ENCODE measurements at places on chromosomes 5 and 9.

GRCh38 chr5:180346358-180346757 lies 6.8 kb downstream of the GFPT2 start:
- DNase-seq, result no peak

GRCh38 chr9:134190232-134191121 lies 26.1 kb upstream of the RNU6ATAC start:
- DNase-seq, result no peak

DNA sequence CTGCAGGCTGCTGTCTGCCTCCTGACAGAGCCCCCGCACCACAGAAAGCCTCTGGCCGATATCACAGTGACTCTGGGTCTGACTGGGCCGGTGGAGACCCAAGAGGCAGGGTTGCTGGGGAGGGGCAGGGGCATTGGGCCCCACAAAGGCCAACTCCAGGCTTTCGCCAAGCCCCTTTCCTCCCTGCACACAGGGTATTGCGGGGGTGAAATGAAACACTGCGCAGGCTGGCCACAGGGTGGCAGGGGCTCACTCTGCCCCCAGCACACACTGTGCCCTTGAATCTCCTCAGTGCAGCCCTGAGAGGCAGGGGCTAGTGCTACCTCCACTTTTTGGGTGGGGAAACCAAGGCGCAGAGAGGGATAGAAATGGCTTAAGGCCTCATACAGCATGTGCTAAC lies 44.6 kb downstream of the BARX1 start:
- no peak for DNase-seq

DNA sequence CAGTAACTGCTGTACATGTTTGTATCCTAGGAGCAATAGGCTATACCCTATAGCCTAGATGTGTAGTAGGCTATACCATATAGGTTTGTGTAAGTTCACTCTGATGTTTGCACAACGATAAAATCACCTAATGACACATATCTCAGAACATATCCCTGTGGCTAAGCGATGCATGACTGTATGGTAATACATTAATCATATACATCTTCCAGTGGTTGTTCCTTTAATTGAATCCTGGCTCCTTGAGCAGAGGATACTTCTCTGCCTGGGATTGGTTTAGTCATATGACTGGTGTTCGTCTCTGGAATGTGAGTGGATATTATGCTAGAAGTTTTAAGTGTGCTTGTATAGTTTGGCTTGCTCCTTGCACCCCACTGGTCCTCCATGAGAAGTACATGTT lies 425.8 kb downstream of the MAN2A1 start:
- no peak for DNase-seq

GRCh38 chr5:138504799-138505198 lies 38.2 kb downstream of the ETF1 start:
- no peak for DNase-seq

DNA sequence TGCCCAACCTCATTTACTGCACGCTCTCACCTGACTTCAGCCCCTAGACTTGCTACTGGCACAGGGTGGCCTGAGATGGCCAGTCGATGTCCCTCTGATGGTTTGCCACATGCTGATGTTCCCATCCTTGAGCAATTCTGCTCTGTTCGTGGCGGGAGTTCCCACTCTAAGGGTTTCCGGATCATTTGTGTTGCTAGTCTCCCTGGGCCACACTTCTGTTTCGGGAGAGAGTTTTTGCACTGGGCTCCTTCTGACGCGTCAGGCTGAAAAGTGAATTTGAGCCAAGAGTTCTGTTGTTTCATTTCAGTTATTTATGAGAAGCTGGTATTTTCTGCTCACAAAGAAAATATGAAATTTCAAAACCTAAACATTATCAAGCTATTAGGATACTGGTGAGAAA lies 597.7 kb downstream of the BNC2 start:
- no peak for DNase-seq

DNA sequence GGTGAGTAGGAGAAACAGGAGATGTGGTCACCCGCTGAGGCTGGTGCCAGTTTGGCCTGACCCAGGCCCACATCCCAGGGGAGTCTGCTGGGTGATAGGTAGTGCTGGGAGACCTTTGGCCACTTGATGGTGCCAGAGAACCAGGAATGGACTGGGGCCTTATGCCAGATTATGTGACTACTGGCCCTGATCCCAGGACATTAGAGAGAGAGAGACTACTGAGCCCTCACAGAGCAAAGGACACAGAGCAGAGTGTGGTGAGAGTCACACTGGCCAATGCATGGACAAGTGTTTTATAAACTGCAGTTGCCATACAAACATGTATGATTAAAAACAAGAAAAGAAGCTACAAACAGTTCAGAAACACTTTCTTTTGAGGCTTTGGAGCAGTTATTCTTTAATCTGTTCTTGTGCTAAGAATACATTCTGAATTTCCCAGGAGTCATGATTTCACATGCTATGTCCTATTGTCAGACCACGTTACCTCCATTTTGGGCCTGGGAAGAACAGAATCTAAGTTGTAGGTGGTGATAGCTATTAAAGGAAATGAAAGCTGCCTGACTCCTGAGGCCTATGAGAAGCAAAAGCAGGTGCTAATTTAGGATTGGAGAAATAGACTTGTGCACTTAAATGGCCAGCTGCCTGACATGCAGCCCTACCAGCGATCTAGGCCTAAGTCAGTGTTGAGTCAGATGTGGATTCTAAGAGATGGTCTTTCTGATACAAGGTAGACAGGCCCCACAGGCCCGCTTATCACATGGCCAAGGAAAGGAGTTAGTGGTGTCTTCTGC lies 32.6 kb upstream of the TMOD1 start:
- peak; percentile 65 for DNase-seq

DNA sequence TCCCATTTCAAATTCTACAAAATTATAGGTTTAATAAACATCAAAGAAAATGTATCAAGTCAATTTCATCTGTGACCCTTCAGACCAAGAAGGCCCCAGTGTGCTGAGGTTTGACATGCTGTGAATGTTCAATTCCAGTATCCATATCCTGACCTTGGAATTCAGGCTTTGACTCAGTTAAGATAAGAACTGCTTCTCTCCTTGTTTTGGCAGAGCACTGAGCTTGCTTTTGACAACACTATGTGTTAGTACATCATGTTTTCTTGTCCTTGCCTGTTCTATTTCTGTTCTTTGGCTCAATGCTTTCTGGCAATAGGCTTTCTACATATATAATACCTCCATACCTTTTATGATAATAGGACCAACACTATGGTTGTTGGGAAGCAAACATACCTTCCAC lies 105.6 kb downstream of the PLCXD3 start:
- DNase-seq, result no peak

DNA sequence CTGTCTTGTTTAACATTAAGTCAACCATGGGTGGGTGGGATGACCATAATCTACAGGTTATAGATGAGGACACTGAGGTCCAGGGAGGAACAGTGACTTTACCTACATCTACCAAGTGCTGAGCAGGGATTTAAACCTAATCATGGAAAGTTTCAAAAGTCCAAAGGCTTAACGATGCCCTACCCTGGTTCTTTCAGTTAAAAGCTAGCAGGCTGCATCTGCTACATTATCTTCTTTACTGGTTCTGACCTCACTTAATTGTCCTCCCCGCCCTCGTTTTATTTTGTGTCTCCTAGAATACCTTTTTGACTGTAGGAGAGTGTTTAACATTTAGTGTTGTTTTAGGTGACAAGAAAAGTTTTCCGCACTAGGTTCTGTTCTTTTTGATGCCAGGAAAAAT lies 735.2 kb downstream of the TLR4 start:
- no peak for DNase-seq

DNA sequence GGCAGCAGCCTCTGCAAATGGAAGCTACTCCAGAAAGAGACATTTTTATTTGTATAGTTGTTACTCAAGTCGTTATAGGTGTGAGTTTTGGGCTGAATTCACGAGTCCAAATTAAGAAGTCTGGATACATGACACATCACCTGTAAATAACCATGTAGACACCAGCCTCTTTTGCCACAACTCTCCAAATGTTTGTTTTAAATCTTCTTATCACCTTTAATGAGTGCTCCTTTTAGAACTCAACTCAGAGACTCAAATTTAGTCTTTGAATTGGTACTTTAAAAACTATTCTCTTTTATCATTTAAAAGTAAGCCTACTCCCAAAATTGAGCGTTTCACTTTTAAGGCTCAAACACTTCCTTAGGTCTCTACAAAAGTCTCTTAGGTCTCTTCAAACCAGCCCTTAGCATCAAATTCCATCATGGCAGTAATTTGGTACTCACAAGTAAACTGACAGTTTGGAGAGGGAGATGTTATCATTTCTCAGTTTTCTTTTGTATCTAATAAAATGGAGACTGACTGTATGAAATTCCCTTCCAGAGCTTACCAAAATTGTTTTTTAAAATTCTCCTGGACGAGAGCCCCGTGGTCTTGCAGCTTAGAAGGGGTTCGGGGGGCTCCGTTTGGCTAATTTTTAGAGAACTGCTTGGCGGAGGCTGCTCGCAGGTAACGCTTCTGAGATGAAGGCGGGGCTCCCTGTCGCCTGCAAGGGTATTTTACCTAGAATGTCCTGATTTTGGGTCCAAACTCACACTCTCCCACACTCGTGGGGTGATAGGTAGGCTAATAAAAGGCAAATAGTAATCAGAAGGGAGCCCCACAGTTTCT lies 194.6 kb downstream of the MEF2C start:
- no peak for DNase-seq

- no peak for DNase-seq
These were observed 72.3 kb downstream of the PSMB7 start for GRCh38 chr9:124342776-124343485.

- DNase-seq, result peak; percentile 20
These were observed 1.3 kb downstream of the RASA1 start for GRCh38 chr5:87268970-87269377.

GRCh38 chr9:129496473-129497004 lies 124.4 kb downstream of the C9orf50 start:
- DNase-seq, result peak; percentile 90

GRCh38 chr5:168315416-168316138 lies 24.1 kb downstream of the WWC1 start:
- DNase-seq, result no peak

DNA sequence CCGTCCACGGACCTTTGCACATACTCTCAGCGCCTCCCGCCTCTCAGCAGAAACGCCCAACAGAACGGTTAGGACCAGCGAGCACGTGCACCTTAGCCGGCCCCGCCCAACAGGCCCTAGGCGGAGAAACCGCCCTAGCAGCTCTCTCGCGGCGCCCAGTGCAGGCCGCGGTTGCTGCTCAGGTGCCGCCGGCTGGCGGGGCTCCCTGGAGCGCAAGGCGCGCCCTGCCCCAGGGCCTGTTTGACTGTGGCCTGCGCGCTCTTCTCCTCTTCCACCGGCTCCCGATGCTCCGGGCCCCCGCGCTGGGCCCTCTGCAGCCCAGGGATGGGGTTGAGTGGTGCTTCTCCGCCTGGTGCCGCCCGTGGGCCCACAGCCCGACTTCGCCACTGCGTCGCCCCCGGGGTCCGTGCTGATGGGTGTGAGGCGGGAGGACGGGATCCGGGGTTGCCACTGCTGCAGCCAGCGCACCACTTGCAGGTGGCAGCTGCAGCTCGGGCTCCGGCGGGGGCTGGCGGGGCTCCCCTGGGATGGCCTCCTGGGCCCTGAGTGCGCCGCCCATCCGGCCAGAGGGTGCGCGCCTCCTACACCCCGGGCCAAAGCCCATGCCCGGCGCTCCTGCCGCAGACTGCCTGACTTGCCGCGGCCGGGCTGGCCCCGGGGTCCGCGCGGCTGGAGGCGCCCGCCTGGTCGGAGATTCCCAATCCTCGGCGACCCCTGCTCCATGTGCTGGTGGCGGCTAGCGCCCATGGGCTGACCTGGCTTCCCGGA lies 1889.4 kb upstream of the CDH9 start:
- no peak for DNase-seq

DNA sequence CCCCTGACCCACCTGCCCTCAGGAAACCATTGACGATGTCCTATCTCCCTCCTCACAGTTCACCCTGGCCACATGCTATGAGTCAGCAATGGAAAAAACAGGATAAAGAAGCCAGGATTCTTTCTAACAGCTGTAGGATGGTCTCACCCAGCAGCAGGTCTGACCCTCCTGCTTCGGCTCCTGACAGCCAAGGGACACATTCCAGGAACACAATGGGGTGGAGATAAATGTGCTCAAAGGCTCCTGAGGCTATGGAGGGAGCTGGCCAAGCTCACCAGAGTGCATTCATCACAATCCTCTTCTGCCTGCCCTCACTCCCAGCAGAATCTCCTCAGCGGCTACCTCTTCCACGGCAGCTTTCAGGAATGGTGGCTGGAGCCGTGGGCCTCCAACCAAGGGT lies 170.3 kb downstream of the PJA2 start:
- no peak for DNase-seq

DNA sequence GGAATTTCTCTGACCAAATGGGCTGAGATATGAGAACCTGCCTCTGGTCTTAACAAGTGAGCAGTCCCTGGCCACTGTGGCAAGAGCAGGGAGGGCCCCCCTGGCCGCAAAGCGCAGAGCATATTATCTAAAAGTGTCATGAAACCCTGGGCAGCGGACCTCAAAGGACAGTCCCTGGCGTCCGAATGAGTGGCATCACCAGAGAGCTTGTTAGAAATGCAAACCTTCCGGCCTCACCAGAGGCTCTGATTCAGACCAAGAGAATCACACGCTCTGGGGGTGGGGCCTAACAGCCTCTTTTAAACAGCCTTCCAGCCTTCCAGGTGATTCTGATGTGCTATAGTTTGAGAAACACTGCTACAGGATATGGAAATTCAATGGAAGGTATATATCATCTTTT lies 10.9 kb downstream of the PTPN3 start:
- no peak for DNase-seq

DNA sequence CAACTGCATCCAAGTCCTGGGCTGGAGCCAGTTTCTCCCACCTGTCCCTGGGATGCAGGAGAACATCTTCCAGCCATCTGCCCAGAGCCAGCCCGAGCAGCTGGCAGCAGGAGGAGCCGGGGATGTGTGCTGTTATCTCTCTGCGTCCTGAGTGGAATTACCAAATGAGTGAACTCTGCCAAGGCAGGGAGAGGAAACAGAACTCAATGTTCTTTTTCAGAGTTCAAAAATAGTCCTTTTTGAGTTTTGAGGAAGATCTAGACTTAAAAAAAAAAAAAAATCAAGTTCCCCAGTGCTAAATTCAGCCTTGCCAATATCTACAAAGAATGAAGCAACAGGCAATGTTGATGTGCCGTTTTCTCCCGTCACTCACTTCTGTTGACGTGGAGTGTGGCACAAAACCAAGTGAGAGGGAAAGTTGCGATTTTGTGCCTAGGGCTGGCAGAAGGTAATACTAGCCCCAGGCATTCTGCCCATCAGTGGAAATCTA lies 56.2 kb downstream of the TMOD1 start:
- no peak for DNase-seq

- peak; percentile 53 for DNase-seq
These were observed 3.8 kb downstream of the FAM219A start for GRCh38 chr9:34454571-34455065.
